ENCODE measurements at places on chromosomes 4 and X. TPM values are rescaled to one million over a fixed set of nuclear protein-coding genes. Genes with fewer than 3 reads are reported as not detected.

GRCh38 chrX:51155566-51155965 is 177.1 kb upstream of the NUDT10 start:
- DNase-seq: no peak

DNA sequence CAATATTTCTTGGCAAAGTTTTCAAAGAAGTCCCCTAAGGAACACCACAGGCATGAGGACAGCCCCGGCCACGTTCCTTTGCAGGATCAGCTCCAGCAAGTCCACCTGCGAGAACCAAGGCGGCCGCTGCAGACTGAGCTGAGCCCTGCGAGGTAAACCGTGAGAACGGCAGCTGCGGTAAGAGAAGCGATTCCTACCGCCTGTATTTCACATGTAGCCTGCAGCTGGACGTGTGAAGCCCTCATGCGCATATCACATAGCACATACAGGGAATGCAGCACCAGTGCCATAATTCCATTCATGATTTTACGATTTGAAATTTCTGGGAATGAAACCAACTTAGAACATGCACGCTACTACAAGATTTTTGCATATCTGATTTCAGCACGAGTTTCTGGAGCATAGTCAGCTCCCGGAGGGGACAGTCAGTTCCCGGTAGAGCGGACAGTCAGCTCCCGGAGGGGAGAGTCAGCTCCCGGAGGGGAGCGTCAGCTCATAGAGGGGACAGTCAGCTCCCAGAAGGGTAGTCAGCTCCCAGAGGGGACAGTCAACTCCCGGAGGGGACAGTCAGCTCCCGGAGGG is 41.7 kb downstream of the FGFRL1 start:
- DNase-seq: peak; percentile 92

DNA sequence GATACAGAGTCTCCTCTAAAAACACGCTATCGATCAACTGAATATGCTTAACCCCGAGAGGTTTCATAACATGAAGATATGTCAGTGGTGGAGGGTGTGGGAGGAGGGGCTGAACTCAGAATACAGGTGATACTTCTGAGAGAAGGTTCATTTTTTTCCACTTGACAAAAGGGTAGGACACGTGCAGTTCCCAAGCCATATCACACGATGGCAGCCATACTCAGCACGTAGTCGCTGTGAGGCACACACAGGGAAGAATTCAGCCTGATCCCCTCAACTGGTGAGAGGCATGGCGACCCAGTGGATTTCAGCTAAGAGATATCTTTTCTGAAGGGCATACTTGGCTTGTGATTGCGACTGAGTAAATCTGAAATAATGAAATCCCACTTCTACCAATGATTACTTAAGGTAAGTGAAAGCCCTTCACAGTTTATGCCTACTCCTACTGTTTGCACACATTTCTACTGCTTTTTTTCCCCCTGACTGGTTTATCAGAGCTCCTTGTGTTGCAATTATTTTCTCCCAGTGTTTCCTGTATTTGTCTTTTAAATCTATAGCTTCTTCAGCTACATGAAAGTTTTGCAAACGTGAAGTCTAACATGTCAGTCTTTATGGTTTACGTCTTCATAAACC is 133.1 kb downstream of the CORIN start:
- peak; percentile 65 for DNase-seq

DNA sequence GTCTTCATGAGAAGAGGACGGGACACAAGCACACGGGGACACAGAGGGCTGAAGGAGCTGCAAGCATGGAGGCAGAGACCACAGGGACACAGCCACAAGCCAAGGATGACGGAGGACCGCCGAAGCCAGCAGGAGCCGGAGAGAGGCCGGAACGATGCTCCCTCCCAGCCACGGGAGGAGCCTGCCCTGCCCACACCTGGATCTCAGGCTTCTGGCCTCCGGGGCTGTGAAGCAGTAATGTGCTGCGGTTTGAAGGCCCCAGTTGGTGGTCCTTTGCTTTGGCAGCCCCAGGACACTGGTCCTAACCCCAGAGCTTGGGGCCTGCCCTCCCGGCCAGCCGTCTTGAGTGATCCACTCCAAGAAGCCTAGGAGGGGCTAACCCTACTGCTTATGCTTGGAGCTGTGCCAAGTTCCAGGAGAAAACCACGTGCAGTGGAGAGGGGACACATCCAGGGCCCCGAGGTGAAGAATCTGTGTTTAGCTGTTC is 85.9 kb downstream of the HMX1 start:
- DNase-seq: no peak

DNA sequence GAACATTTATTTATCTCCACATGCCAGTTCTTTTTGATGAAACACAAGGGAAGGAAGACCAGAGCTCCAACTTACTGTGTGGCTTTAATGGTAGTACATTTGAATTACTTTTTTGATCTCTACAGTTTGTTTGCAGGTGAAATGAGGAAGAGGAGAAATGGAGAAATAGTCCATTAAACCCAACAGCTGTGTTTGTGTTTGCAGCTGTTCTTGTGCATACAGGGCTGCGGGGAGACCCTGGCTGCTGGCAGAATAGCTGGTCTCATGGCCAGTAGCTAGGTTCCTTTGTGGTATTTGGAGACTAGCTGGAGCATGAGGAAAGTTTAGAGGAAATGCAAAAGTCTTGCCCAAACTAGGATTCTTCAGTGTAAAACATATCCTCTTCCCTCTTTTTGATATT is 374.8 kb downstream of the GPAT3 start:
- DNase-seq: no peak

GRCh38 chrX:68490644-68491043 is 8.2 kb upstream of the YIPF6 start:
- peak; percentile 13 for DNase-seq

DNA sequence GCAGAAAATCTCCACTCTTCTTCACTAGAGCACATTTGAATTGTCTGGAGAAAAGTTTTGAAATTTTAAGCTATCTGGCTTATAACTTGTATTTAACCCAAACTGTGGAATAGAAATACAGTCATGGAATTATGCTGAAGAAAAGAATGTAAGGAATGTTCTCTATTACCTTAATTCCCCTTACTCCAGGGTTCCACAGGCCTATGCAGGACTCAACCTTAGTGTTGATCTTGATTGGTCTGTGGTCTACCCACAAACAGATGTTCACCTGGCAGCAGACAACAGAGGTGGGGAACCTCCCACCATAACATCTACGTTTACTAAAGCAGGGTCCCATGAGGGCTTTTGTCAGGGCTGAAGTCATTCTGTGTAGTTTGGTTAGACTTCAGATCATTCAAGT is 189.3 kb upstream of the GPRIN3 start:
- no peak for DNase-seq

GRCh38 chrX:108312957-108313356 is 125.3 kb downstream of the COL4A6 start:
- DNase-seq: peak; percentile 60

The DAPP1 gene
- total RNA-seq: 1.9 TPM

The VGLL1 gene
- 0.09 TPM for total RNA-seq

The ZFP92 gene
- total RNA-seq: 0.62 TPM

The NDNF gene
- 12.0 TPM for total RNA-seq

The SSX4B gene
- total RNA-seq: not detected

The PF4V1 gene
- 0.27 TPM for total RNA-seq

The IL2 gene
- total RNA-seq: not detected

The ABLIM2 gene
- total RNA-seq: 3.1 TPM

The AVPR2 gene
- total RNA-seq: 0.84 TPM

The DCAF8L2 gene
- total RNA-seq: not detected
